T47D (cell line): ENCODE measurements at places on chromosomes 5 and 9.

DNA sequence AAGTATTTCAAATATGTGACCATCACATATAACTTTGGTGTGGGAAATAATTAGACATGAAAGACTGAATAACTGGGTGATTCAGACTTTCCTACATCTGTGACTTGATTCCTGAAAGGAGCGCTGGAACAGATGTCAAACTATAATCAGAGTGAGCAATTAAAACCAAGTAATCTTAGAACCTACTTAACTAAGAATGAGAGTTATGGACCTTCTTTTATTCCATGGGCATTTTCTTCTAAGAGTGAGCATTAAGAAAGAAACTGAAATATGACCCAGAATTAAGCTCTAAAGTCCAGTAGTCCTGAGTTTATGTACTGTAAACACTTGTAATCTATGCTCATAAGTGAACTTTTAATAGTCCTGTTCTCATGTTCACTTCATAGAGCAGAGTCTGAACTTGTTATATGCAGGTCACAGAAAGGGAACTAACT lies 68.4 kb downstream of the PAM start:
- DNase-seq, result no peak

DNA sequence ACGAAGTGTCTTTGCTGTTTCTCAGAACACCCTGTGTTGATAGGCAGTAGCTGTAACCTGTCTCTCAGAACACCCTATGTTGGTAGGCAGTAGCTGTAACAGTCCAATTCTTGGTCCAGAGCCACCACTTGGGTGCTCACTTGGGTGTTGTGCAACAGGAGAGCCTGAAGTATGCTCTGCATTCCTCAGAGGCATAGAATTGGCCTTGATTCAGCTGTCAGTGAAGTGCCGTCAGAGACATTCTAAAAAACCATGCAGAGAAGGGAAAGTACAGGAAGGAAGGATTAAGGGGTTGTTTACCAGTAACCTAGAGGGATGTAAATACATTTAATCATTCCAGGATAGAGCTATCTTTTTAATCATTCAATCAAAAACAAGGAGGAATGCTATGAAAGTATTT lies 231.2 kb downstream of the ARRDC3 start:
- peak; percentile 66 for DNase-seq

GRCh38 chr9:84829997-84830696 lies 160.6 kb downstream of the NTRK2 start:
- no peak for DNase-seq

GRCh38 chr5:51958473-51958872 lies 575.2 kb downstream of the ISL1 start:
- DNase-seq, result no peak

DNA sequence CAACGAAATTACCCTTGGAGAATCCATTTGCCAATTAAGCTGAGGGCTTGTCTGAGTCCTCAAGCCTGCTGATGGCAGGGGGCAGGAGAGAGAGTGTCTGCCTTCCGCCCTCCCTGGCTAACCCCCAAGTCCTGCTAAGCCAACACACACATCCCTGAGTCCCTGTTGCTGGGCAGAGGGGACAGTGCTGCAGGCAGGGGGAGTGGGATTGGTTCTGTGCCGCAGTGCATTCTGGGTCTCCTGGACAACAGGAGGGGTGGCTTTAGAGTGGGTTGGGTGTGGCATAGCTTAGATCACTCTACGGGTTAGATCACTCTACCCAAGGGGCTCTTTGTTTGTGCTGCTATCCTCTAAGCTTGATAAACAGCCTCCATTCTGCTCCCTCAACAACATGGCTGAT lies 427.7 kb downstream of the CDK5RAP2 start:
- DNase-seq, result no peak

- DNase-seq, result no peak
Measured at GRCh38 chr5:83306572-83307241, 164.8 kb upstream of the VCAN start.

- DNase-seq, result no peak
Measured at GRCh38 chr9:135485832-135486231, 6.2 kb downstream of the PPP1R26 start.

- no peak for DNase-seq
Measured at GRCh38 chr9:36902080-36902716, 131.9 kb downstream of the PAX5 start.

- DNase-seq, result no peak
Measured at GRCh38 chr9:98007251-98007928, 24.2 kb downstream of the ANP32B start.

DNA sequence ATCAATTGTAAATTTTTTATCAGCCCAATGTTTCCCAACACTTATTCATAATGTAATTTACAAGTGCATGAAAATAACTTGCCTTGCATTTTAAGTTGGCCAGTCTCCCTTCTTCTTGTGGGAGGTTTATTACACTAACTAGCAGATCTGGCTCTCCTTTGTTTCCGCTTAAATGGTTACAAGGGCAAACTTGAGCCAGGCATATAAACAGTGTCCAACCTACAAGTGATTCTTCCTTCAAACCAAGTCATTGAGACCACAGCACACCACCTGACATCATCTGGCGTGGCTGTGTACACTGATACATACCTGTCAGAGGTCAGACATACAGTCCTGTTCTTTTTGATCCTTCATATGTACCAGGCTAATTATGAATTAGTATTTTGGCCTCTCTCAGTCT lies 80.1 kb downstream of the ALDH1A1 start:
- DNase-seq, result no peak

- no peak for DNase-seq
Measured at GRCh38 chr9:12716823-12717600, 23.8 kb downstream of the TYRP1 start.

DNA sequence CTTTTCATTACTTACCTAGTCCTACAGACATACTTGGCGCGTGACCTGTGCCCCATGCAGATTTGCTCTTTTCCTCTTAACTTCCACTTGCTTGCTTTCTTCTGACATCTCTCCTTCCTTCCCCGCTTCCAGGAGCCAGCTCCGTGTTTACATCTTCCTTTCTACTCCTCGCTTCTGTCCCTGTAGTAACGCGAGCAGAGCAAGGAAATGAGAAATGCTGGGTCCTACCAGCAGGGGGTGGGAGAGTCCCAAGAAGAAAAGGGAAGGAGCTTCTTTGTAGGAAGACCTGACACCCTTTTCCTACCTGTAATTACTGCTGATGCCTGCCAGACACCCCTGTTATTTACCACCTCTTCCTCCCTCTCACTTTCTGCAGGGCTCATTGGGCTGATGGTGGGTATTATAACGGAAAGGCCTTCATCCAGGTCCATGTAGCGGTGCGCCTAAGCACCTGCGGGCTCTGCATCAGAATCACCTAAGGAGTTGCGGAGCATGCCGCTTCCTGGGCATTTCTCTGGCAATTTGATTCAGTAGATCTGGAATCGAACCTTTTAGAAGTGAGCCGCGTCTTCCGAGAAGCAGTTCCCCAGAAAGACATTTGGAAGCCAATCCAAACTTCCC lies 1260.8 kb upstream of the WWC1 start:
- no peak for DNase-seq

DNA sequence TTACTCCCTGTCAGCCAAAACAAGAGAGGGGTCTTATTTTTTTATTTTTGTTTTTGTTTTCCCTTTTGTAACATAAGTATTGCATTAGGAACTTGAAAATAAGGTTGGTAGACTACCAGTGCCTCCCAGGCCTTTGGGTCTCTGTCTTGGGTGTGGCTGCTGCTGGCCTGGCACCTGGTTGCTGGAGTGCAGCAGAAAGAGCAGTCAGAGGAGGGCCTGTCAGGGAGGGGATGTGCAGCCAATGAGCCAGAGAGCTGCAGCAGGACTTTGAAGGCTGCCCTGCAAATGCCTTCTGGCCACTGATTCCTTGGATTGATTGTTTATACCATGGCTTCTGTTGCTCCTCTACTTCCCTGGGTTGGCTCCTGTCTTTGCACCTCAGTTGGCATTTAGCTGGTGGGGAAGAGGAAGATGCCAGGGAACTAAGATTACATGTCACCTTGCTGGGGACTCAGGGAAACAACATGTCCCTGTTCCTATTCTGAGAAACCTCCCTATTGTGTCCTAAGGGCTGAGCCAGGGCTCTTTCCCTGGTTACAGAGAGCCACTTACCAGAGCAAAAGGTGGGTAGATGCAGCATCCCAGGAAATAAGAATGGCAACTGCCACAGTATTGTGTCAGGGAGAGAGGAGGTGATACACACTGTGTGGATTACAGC lies 66.6 kb downstream of the ANGPTL2 start:
- DNase-seq, result no peak

DNA sequence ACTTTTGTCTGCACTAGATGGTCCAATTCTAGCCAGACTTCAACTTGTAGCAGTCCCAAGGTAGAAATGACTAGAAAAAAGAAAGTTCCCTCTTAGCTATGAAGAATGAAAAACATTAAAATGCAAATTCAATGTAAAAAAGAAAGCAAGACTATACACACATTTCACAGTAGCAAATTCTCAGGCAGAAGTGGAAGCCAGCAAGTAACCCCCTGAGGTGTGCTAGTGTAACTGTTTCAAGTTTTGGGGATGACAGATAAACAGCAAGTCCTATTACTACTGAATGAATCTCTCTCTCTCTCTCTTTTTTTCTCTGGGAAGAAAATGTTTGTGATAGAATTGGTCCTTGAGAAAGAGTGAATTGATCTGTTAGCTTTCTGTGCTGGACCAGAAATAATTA lies 185.6 kb downstream of the EFNA5 start:
- DNase-seq, result no peak

DNA sequence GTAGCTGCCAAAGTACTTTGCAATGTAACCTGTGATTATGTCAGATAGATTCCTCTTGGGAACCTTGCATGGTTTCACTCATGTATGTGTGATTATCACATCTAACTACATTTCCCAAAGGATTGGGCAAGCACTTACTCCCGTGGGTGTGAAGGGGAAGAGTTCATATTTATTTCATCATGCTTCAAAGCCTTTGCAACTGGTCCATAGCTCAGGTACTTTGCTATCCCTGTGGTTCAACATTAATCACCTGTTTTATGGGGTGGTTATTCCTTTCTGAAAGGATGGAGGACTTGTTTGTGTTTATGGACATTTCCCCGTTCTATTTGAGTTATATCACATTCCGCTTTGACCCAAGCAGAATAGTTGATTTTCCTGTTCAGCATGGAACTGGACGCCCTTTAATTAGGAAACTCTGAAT lies 13.6 kb upstream of the ERMP1 start:
- peak; percentile 64 for DNase-seq

- no peak for DNase-seq
Measured at GRCh38 chr9:132160802-132161742, 786 bp upstream of the NTNG2 start.

DNA sequence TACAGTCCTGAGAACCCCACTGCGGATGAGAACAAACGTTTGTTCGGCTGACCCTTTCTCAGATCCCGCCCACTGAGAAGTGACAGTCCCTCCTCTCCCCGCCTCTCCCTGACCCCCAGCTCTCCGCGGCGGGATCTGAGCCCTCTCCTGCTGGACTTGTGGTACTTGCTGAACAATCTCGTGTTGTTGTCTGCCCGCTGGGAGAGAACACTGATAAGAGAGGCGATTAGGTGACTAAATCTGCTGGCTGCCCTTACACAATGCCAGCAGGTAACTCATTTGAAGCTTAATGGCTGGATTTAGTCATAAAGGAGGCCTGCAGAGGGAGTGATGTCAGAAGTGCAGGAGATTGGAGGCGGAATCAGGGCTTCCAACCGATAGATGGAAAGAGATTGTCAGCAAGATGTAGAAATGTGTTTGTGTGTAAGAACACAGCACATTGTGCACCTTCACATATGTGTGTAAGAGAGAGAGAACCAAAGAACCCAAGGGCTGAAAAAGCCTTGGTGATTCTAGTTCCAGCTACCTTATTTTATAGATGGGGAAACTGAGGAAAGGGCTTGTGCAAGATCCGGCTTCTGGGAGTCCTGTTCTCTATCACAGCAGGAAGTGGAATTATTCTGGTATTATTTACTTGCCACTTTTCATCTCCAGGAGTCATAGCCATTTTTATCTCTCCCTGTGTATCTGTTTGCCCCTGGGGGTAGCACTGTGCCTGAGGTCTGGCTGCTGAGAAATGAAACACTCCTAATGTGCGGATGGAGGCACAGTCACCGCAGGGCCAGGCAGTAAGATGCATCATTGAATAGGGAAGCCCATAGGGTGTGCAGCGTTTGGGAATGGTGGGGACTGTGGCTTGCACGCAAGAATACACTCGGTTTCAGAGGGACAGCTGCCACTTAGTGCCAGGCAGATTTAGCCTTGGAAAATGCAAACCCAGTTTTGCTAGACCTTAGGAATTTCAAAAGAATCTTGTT lies 203.7 kb upstream of the MSX2 start:
- DNase-seq, result no peak

DNA sequence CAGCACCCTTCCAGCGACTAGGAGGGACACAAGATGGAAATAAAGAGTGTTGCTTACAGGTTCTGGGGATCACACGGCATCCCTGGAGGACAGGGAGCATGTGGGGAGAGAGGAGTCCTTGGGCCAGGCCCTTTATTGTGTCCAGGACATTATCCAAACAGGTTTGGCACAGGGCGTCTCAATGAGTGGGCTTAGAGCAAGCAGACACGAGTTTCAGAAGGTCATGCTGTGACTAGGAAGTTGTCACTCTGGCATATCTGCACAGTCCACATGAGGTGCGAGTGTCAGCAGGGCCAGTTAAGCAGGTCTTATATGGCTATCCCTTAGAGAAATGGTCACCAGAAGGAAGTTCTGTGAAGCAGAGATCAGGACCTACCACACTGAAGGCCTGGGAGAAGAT lies 174.5 kb upstream of the OTULINL start:
- DNase-seq, result no peak

DNA sequence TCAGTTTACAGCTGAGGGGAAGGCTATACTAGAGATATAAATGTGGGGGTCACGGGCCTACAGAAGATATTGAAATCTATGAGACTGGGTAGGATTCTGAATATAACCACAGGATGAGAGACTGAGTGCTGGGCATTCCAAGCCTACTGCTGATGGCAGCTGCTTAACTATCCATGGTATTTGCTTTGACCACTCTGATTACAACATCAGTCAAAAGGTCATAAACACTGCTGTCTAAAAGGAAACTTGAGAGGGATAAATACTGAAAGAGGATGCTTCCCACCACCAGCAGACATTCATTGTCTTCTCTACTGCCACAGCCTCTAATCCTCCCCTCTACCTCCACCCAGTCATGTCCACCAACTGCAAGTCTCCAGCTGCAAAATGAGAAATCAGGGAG lies 3.8 kb downstream of the ZNF622 start:
- DNase-seq, result no peak

DNA sequence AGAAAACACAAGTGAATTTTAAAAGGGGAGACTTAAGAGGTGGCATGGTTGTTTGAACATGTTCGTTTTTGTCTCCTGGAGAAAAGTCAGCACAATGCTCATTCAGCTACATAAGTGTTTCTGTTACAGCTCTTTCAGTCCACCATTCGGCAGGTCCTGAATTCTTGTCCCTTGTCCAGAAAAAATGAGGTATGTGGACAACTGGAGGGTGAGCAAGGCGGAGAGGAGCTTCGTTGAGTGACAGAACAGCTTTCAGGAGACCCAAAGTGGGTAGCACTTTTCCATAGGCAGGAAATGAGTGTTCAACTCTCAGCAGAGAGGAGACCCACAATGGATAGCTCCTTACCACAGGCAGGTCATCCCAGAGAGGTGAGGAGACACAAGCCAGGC lies 4.9 kb downstream of the PDCD1LG2 start:
- DNase-seq, result no peak

GRCh38 chr5:64207978-64208377 lies 42.3 kb downstream of the RNF180 start:
- DNase-seq, result no peak
